ENCODE measurements at places on chromosomes 1 and 21.

DNA sequence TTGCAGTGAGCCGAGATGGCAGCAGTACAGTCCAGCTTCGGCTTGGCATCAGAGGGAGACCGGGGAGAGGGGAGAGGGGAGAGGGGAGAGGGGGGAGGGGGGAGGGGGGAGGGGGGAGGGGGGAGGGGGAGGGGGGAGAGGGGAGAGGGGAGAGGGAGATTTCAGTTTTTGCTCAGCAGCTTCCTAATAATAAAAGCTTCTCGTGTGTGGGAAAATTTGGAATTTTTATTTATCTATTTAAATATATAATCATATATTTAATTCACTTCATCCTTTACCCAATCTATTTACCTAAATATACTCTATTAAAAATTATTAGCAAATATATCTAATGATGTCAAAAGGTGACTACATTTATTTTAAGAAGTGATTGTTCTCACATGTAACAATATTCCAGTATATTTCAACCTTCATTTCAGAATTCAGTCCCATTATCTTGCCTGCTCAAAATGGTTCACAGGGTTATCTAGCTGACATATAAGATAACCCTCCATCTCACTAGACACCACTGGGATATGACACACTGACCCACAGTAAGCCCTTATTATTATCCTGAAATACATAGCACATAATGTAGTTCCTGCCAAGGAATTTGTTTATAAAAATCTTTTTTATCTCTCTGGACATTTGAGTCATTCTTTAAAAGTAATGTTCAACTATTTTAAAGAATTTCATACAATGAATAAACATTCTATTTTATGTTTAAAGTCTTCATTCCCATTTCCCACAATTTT, 105.9 kb downstream of the GPATCH2 start:
- DNase-seq: no peak

- DNase-seq: no peak
Measured at GRCh38 chr1:190001187-190001586, 476.5 kb downstream of the BRINP3 start.

DNA sequence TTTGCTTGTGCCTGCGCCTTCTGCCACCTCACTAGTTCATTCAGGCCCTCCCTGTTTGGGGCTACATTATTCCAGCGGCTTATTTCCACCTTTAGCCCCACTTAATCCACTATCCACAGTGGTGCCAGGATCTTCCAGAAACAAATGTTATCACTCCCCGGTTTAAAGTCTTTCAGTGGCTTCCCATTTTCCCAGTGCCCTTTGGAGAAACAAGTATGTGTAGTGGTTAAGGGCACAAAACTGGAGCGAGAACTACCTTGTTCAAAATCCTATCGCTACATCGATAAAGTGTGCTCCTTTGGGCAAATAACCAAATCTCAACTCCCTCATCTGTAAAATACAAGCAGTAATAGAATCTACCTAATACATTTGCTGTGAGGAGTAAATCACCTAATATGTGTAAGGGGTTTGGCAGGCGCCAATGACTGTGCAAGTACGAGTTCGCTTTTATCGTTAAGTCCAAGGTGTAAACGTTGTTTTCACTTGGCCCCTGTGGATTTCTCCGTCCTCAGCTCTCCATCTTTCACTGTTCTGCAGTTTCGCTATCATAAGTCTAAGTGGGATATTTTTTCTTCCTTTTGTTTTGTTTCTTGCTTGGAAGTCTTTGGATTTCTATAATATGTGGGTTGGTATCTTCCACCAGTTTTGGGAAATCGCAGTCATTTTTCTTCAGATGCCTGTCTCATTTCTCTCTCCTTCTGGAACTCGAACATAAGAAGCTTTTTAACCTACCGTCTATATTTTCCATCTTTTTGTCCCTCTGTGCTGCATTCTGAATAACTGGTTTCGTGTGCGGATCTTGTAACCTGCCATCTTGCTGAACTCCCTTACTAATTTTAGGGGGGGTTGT, 844 bp upstream of the MEAF6 start:
- no peak for DNase-seq

- DNase-seq: no peak
Measured at GRCh38 chr1:227312361-227313025, 5.8 kb downstream of the CDC42BPA start.

GRCh38 chr1:207388721-207389120, 65.4 kb upstream of the CR2 start:
- DNase-seq: no peak
